ENCODE measurements at places on chromosomes 6 and 20.

- DNase-seq, result no peak
These were observed 6.0 kb upstream of the DSP start for GRCh38 chr6:7535498-7535897.

GRCh38 chr6:26045065-26045927, 41.9 kb upstream of the HFE start:
- DNase-seq, result peak; percentile 74

DNA sequence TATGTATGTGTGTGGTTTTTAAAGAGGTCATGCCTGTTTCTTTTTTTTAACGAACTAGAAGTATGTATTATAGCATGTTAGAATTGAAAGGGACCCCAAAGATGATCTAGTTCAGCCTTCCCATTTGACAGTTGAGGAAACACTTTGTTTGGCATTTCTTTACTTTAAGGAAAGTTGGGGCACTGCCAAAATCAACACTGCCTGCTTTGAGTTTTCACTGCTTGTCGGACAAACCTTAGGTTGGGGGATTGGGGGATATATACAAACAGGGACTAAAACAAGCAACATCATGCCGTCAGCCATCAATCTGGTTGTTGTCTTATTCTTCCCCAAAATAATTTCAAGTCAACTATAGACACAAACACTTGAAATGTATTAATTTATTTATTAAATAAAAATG, 14.1 kb upstream of the CALHM6 start:
- no peak for DNase-seq

GRCh38 chr6:35148167-35148741, 7.1 kb upstream of the TCP11 start:
- DNase-seq, result no peak

DNA sequence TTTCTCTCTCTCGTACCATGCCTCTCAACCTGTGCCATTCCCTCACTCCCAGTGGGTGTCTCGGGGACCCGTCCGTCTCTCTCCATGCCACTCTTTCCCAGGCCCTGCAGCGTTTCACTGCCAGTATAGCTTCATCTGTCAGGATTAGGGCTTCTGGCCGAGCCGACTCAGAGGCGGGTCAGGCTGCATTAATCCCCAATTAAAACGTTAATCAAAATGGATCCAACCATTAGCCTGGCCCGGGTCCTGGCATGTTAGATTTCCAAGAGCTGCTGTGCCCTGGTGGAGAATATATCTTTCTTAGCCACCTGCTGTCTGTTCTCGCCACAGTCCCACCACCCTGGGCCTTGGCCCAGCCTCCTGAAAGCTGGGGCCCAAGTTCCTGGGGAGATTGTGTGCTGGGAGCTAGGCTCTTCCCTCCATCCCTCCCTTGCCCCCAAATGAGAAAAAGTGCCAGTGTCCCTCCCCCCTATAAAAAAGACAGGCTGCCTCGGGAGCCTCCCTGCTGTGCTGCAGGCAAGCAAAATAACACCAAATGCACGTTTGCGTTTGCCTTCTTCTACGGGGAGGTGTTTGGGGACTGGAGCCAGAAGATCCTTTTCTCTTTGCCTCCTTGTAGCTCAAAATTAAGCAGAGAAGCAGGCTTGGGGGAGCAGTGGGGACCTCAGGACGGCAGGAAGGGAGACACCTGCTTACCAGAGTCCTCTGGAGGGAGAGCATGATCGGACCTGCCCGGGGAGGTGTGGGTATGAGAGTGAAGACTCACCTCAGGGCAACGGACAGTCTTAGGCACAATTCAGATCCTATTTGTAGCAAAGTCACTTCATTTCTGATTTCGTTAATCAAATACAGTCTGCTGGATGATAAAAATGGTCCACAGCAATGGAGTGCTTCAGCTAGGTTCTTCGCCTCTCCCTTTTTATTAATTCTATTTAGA, 3.0 kb downstream of the KCNG1 start:
- DNase-seq, result no peak

DNA sequence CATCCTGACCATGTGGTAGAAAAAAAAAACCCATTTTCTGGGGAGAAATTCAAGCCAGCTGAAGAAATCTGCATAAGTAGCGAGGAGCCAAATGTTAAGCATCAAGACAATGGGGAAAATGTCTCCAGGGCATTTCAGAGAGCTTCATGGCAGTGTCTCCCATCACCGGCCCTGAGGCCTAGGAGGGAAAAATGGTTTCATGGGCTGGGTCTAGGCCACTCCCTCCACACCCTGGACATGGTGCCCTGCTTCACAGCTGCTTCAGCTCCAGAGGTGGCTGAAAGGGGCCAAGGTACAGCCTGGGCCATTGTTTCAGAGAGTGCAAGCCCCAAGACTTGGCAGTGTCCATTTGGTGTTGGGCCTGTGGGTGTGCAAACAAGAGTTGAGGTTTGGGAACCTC, 34.4 kb upstream of the B3GAT2 start:
- no peak for DNase-seq
